SJSA1 (cell line): ENCODE measurements at places on chromosomes 16 and 17.

- H3K4me1 ChIP-seq, result peaks cover 3% of the 10 kb centered on the region; the same call in 1 of the 2 replicates
- 0 out of 2 replicates have a peak, but pooled peaks cover 3% of the 10 kb centered on the region for H3K27me3 ChIP-seq
- no peak overlapping the region for H3K4me3 ChIP-seq
- no peak for DNase-seq
- no peaks in the 10 kb centered on the region for H3K36me3 ChIP-seq
- no peak overlapping the region for H3K27ac ChIP-seq
Observed at GRCh38 chr16:46632778-46633733, 11.9 kb upstream of the SHCBP1 start.

- no peak overlapping the region for H3K4me3 ChIP-seq
- peaks cover 3% of the 10 kb centered on the region for H3K4me1 ChIP-seq
- no peak for DNase-seq
- no peaks in the 10 kb centered on the region for H3K27me3 ChIP-seq
- no peak overlapping the region for H3K27ac ChIP-seq
Observed at GRCh38 chr16:15051387-15051951, 4.4 kb downstream of the NTAN1 start.

DNA sequence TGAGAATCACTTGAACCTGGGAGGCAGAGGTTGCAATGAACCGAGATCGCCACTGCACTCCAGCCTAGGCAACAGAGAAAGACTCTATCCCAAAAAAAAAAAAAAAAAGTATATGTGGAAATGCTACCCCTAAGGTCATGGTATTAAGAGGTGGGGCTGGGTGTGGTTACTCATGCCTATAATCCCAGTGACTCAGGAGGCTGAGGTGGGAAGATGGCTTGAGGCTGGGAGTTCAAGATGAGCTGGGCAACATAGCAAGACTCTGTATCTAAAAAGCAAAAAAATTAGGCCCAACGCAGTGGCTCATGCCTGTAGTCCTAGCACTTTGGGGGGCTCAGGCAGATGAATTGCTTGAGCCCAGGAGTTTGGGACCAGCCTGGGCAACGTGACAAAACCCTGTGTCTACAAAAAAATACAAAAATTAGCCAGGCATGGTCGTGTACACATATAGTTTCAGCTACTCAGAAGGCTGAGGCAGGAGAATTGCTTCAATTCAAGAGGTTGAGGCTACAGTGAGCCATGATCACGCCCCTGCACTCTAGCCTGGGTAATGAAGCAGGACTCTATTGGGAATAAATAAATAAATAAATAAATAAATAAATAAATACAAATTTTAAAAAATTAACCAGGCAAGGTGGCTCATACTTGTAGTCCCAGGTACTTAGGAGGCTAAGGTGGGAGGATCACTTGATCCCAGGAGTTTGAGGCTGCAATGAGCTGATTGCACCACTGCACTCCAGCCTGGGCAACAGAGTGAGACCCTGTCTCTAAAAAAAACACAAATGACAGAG, 32.3 kb upstream of the NUFIP2 start:
- no peaks in the 10 kb centered on the region for H3K4me1 ChIP-seq
- no peak for DNase-seq
- no peak overlapping the region for H3K4me3 ChIP-seq
- no peaks in the 10 kb centered on the region for H3K36me3 ChIP-seq

DNA sequence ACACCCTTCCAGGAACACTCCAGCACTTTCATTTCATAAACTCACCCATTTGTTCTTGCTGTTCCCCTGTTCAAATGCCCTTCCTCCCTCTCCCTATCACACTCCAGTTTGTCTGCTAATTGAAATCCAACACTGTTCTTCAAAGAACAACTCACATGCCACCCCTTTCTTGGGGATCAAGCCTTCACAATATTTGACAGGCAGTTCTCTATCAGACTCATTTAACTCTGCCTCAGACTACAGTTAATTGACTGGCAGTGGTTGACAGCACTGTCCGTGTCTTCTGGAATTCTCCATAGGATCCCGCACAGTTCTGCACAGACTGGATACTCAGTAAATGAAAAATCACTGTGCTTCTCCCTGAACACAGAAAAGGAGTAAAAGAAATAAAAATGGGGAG, 87.8 kb downstream of the PMP22 start:
- 0 out of 2 replicates have a peak, but pooled peaks cover 6% of the 10 kb centered on the region for H3K27me3 ChIP-seq
- DNase-seq, result no peak
- H3K36me3 ChIP-seq, result no peaks in the 10 kb centered on the region
- H3K27ac ChIP-seq, result no peak overlapping the region
- H3K4me1 ChIP-seq, result no peaks in the 10 kb centered on the region

- H3K36me3 ChIP-seq, result no peaks in the 10 kb centered on the region; the same call in 1 of the 2 replicates
- no peaks in the 10 kb centered on the region for H3K27me3 ChIP-seq
- no peak overlapping the region for H3K4me3 ChIP-seq
- DNase-seq, result no peak
- no peaks in the 10 kb centered on the region for H3K4me1 ChIP-seq
Observed at GRCh38 chr16:67766291-67766690, 40.1 kb downstream of the RANBP10 start.

DNA sequence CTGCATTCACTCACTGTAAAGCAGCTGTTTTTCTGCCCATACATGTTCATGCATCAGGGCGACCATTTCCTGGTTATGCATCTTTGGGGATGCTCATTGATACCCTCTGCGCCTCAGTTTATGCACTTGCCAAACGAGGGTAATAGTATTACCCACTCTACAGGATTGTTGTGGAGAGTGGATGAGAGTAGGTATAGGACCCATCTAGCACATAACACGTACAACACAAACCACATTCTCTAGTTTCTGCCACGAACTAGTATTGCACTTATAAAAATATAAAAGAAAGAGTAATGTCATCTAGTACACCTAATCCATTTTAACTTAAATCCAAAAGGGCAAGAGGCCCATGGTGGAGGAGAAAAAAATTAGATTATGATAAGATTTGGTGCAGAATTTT, 231.7 kb downstream of the SLC39A11 start:
- H3K4me1 ChIP-seq, result no peaks in the 10 kb centered on the region
- no peak for DNase-seq
- H3K36me3 ChIP-seq, result no peaks in the 10 kb centered on the region
- no peak overlapping the region for H3K4me3 ChIP-seq

- peaks cover 5% of the 10 kb centered on the region for H3K4me1 ChIP-seq
- H3K27me3 ChIP-seq, result no peaks in the 10 kb centered on the region
- H3K4me3 ChIP-seq, result no peak overlapping the region
- H3K36me3 ChIP-seq, result no peaks in the 10 kb centered on the region
- DNase-seq, result no peak
Observed at GRCh38 chr16:50702725-50703124, 9.3 kb downstream of the NOD2 start.

- H3K36me3 ChIP-seq, result no peaks in the 10 kb centered on the region
- peak overlapping the region; percentile 29 for H3K4me3 ChIP-seq
- H3K27me3 ChIP-seq, result peaks cover 49% of the 10 kb centered on the region
- no peak overlapping the region for H3K27ac ChIP-seq
- no peak for DNase-seq
Observed at GRCh38 chr16:28292731-28293600, 641 bp downstream of the SBK1 start.

DNA sequence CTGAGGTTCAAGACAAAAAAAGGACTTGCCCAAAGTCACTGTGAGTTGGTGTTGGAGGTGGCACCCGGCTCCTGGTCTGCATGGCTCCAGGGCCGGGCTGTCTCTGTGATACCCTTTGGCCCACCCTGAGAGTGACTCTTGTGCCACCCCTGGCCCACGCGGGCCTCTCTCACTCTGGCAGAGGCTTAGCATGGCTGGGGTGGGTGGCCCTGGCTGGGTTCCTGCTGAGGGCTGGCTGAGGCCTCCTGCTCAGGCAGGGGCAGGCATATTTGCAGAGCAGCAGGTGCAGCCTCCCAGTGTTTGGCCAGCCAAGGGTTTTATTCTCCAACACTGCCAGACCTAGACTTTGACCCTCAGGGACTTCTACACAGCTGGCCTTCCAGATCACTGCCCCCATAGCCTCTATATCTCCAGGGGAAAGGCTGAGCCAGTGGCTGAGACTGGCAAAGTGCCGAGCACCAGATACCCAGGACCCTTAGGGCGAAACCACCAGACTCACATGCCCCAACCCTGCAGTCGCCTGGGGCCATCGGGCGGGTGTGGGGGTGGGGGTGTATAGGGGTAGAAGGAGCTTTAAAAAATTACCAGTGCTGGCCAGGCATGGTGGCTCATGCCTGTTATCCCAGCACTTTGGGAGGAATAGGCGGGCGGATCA, 21.5 kb upstream of the ADGRG1 start:
- H3K4me1 ChIP-seq, result peaks cover 13% of the 10 kb centered on the region
- peak; percentile 36 for DNase-seq
- H3K4me3 ChIP-seq, result no peak overlapping the region
- H3K27ac ChIP-seq, result no peak overlapping the region
- H3K27me3 ChIP-seq, result peaks cover 18% of the 10 kb centered on the region
- H3K36me3 ChIP-seq, result no peaks in the 10 kb centered on the region

- H3K36me3 ChIP-seq, result no peaks in the 10 kb centered on the region
- H3K4me3 ChIP-seq, result no peak overlapping the region
- DNase-seq, result no peak
- no peaks in the 10 kb centered on the region for H3K27me3 ChIP-seq
Observed at GRCh38 chr16:83475108-83475507, 332.7 kb upstream of the HSBP1 start.

DNA sequence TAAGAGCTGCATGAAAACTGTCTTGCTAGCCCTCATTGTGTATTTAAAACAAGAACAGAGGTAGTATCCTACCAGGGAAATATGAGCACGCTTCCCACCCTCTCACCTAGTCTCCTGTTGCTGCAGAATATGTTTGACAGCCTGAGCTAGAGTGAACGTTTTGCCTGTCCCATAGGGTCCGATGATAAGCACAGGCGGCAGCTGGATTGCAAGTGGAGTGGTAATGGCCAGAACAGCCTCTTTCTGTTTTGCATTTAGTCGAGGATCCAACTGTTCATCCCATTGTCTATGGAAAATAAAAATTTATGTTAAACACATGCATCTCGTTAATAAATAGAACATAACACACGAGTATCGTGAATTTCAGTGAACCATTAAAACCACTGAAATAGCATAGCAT, 84.2 kb downstream of the HELZ start:
- H3K4me3 ChIP-seq, result no peak overlapping the region
- H3K27me3 ChIP-seq, result no peaks in the 10 kb centered on the region
- no peaks in the 10 kb centered on the region for H3K4me1 ChIP-seq
- H3K27ac ChIP-seq, result no peak overlapping the region

DNA sequence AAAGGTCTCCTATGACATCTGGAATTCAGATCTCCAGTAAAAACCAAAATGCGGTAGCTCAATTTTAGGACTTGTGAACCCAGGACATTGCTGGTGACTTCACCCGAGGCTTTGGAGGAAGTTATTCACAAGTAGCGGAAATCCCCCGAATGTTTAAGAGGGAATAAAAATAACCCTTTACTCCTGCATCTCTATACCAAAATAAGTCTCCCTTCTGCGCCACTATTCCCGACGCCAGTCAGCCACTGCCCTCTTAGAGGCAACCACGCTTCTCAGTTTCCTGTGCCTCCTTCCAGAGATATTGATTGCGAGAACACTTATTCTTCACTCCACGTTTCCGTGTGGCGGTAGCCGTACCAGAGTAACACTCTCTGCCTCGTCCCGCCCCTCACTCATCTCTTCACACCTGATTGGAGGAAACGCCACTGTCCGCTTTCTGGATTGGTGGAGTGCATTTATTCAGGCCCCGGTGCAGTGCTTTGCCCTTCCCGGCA, 27.4 kb downstream of the EMP2 start:
- no peak overlapping the region for H3K27ac ChIP-seq
- H3K36me3 ChIP-seq, result no peaks in the 10 kb centered on the region
- H3K4me3 ChIP-seq, result no peak overlapping the region
- no peaks in the 10 kb centered on the region for H3K27me3 ChIP-seq
- no peaks in the 10 kb centered on the region for H3K4me1 ChIP-seq

GRCh38 chr17:61150686-61151299, 248.8 kb upstream of the TBX2 start:
- H3K27ac ChIP-seq, result no peak overlapping the region
- no peaks in the 10 kb centered on the region for H3K36me3 ChIP-seq
- H3K4me1 ChIP-seq, result peaks cover 17% of the 10 kb centered on the region

GRCh38 chr17:83096401-83097224, 17.2 kb downstream of the METRNL start:
- H3K27ac ChIP-seq, result no peak overlapping the region
- no peak overlapping the region for H3K4me3 ChIP-seq
- DNase-seq, result no peak
- H3K4me1 ChIP-seq, result peaks cover 33% of the 10 kb centered on the region
- H3K27me3 ChIP-seq, result no peaks in the 10 kb centered on the region
- peaks cover 49% of the 10 kb centered on the region for H3K36me3 ChIP-seq

DNA sequence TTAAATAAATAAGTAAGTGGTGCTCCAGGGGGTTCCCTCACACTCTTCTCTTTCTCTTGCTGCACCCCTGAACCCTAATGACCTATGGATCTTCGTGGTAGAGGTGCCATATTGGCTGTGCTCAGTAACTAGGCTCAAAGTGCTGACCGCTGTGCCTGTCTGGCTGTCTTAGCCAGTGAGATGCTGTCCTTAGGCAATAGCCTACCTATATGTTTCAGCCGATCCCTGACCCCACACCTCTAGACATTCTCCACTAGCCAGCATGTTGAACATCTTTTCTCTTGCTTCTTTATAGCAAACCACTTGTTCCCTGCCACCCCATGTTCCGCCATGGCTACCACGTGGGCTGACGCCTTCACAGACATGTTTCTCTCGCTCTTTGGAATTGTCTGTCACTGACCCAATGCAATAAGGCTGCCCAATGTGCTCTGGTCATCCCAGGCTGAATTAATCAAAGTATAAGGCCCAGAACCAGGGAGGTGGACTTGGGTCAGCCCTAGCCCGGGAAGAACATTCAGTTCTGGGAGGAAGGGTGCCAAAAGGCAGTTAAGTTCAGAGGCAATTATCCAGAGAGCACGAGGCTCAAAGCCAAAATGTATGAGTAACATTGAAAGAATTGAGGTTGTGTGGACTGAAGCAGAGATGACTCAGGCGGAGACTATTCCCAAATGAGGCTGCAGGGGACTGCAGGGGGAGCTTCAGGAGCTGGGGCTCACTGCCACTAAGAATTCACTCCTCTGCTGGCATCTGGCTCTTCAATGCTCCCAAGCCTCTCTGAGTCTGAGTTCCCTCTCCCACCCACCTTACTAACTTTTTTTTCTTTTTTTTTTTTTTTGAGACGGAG, 28.7 kb upstream of the TNRC6A start:
- no peak overlapping the region for H3K4me3 ChIP-seq

DNA sequence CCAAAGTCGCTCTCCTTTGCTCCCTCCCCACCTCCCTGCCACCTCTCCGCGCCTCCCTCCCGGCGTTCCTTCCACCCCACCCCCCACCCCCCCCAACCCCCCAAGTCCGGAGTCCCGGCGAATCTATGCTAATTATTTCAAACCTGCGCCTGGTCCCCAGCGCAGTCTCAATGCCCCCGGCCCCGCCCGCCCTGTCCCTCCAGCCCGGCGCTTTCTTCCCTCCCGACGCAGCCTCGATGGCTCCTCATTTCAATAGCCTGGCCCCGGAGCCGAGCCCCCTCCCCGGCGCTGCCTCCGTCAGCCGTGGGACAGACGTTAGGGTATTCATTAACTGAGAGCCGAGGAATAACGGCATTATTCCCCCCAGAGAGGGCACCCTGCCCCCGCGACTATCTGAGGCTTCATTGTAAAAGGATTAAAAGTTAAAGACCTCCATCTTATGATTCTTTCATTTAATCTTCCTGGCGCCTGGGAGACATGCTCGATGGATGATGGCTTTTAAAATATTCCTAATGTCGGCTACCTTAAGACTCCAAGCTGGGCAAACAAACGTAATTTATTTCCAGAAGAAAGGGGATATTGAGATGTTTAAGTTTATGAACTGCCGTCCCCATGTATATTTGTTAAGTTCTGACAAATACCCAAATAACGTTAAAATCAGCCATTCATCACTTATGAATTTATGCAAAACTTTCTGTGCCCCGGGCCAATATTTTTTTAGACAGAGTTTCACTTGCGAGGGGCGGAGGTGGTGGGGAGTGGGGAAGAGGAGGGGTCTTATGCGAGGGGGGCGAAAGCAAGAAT, 3.4 kb downstream of the NOG start:
- peak overlapping the region; percentile 31 for H3K4me3 ChIP-seq
- peaks cover 18% of the 10 kb centered on the region for H3K27me3 ChIP-seq
- H3K27ac ChIP-seq, result peak overlapping the region; percentile 37; the same call in 1 of the 2 replicates
- H3K36me3 ChIP-seq, result no peaks in the 10 kb centered on the region
- peaks cover 56% of the 10 kb centered on the region for H3K4me1 ChIP-seq
- DNase-seq, result no peak
